Heart right ventricle (tissue), 16 donors: ENCODE measurements at places on chromosomes 3 and 15. TPM values are rescaled to one million over a fixed set of nuclear protein-coding genes. Genes with fewer than 3 reads are reported as not detected.

GRCh38 chr15:50506121-50506520 lies 40.3 kb downstream of the USP50 start:
- no peak for DNase-seq

GRCh38 chr3:173663696-173664111 lies 266.2 kb downstream of the NLGN1 start:
- no peak for DNase-seq

- no peak for DNase-seq
Measured at GRCh38 chr3:18079062-18079461, 336.6 kb upstream of the TBC1D5 start.

- no peak for DNase-seq
Measured at GRCh38 chr3:159987291-159987711, 1.3 kb upstream of the IL12A start.

DNA sequence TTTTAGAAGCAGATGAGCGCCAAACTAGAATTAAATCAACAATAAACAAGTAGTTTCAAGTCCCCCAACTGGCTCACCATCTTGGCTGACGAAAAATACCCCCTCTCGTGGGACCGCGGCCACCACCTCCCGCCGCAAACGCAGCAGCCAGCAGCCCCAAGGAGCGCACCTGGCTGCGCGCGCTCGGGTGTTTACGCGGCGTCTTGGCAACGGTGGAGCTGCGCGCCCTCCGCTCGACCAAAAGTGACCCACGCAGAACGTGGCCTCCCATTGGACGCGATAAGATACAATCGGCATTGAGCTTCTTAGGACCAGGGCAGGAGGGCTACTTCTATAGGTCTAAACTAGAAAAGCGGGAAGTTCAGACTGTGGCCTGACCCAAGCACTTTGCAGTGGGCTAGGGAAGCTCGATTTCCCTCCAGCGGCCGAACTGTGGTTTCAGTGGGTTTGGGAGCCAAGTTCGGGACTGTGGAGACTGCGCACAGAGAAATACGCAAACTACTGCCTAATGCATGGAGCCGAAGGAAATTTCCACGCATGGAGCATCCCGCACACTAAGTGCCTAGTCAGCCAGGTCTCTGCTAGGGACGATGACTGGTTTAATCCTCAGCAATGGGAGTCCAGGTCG lies at the start of gene MNS1:
MNS1 (minus strand) TSS at position 245 of the 628 bp plus-strand sequence; CDS start at position 80, 165 bp downstream.
- DNase-seq, result peak; percentile 82

GRCh38 chr3:16516695-16517481 lies 3.4 kb upstream of the RFTN1 start:
- DNase-seq, result peak; percentile 55

DNA sequence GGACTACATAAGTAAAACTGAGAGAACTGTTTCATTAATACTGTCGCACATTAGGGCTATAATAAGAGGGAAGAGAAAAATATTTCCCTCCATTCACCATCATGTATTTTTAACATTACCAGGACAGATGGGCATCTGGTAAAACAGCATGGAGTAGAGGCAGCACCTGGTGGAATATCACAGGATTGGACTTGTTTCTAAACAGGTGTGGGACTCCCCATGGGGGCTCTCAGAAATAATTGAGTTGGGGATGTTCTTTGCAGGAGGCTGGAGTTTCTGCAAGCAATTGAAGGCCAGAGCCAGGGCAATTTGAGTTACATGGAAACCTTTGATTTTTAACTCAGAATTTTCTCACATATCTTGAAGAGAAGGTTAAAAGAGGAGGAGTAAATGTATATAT lies 8.4 kb upstream of the MINDY2 start:
- no peak for DNase-seq

- DNase-seq, result no peak
Measured at GRCh38 chr3:154931484-154931883, 148.6 kb upstream of the MME start.

GRCh38 chr3:78848392-78849288 lies 919.2 kb downstream of the ROBO1 start:
- DNase-seq, result no peak

DNA sequence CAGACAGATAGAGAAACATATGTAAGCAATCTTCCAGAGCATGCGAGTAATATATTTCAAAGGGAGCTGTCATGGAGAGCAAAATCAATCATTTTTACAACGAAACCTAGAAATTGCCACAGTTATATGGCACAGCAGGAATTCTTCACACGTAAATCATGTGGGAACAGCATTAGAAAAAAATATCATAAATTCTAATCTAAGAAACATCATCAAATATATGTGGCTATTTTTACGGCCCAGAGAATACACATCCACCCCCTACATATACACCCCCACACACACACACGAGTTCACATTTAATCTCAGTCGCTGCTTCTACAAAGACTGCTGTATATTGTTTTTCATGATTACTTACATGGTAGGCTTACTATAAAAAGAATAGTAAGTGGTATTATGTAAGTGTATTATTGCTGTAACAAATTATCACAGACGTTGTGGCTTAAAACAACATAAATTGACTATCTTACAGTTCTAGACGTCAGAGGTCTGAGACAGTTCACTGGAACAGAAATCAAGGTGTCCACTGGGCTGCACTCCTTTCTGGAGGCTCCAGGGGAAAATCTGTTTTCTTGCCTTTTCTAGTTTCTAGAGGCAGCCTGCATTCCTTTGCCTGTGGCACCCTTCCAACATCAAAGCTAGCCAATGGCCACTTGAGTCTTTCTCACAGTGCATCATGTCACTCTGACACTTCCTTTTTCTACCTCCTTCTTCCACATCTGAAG lies 363.3 kb downstream of the ULK4 start:
- no peak for DNase-seq

- DNase-seq, result no peak
Measured at GRCh38 chr15:95834028-95834804, 496.3 kb upstream of the NR2F2 start.

- DNase-seq, result no peak
Measured at GRCh38 chr3:41102750-41103149, 96.6 kb upstream of the CTNNB1 start.

DNA sequence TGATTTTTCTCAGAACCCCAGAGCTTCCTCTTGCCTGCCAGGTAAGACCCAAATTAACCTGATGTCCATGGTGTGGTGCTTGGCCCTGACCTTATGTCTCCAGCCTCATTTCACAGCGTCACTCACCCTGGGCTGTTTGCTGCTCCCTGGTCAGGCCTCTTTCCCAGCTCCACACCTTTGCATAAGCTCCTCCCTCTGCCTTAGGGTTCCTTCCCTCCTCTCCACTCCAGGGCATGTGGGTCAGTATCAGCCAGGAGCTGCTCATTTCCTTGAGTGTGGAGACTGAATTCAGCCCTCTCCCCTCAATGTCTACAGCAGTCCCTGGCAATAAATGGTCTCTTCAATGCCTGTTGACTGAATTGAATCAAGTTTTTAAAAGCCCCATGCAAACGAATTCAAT lies 75.6 kb upstream of the ANKRD34C start:
- no peak for DNase-seq

- no peak for DNase-seq
Measured at GRCh38 chr3:189202106-189202505, 30.3 kb downstream of the TPRG1 start.

- DNase-seq, result no peak
Measured at GRCh38 chr3:121957674-121958415, 63.6 kb downstream of the SLC15A2 start.

GRCh38 chr3:33046521-33046920 lies 50.4 kb downstream of the GLB1 start:
- no peak for DNase-seq

DNA sequence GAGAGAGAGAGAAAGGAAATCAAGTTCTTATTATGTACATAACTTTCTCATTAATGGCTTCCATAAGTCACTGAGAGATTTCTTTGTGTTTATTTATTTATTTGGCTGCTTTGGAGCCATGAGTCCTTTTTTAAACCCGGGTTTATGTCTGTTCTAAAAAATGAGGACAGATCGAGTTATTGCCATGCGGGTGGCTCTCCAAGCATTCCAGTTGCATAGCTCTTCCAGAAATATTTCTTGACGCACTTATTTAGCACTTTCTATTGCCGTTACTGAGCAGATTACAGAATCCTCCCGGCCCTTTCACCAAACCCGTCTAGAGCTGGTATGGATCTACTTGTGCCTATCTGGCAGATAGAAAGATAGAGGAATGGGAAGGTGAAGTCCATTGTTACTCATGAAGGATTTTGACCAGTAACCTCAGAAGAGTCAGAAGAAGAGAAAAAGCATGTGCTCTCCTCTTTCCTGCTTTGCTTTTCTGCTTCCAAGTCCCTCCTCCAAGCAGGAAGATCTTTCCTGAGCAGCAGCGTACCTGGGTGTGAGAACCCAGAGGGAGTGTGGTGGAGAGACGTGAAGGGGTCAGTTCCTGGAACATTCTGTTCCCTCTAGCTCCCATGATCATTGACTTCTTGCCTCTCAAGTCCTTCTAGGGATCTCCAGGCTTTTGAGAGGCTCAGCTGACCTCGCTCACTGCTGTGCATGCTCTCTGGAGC lies 112.8 kb downstream of the LPP start:
- DNase-seq, result no peak

GRCh38 chr15:54277834-54278233 lies 299.6 kb downstream of the UNC13C start:
- no peak for DNase-seq

CLSTN2 gene
- 1.0 TPM for polyA plus RNA-seq

SERPINI1 gene
- 8.4 TPM for polyA plus RNA-seq

SPINK8 gene
- not detected for polyA plus RNA-seq

FGF12 gene
- 26.5 TPM for polyA plus RNA-seq

THAP10 gene
- polyA plus RNA-seq, result 1.2 TPM

CELF6 gene
- 1.4 TPM for polyA plus RNA-seq

CD86 gene
- 2.3 TPM for polyA plus RNA-seq

CLDN1 gene
- 0.29 TPM for polyA plus RNA-seq

TRIM71 gene
- not detected for polyA plus RNA-seq

PDCD10 gene
- 46.6 TPM for polyA plus RNA-seq

ZNF501 gene
- 1.7 TPM for polyA plus RNA-seq

DNASE1L3 gene
- polyA plus RNA-seq, result 2.3 TPM
